ENCODE measurements at places on chromosomes 7 and 10.

DNA sequence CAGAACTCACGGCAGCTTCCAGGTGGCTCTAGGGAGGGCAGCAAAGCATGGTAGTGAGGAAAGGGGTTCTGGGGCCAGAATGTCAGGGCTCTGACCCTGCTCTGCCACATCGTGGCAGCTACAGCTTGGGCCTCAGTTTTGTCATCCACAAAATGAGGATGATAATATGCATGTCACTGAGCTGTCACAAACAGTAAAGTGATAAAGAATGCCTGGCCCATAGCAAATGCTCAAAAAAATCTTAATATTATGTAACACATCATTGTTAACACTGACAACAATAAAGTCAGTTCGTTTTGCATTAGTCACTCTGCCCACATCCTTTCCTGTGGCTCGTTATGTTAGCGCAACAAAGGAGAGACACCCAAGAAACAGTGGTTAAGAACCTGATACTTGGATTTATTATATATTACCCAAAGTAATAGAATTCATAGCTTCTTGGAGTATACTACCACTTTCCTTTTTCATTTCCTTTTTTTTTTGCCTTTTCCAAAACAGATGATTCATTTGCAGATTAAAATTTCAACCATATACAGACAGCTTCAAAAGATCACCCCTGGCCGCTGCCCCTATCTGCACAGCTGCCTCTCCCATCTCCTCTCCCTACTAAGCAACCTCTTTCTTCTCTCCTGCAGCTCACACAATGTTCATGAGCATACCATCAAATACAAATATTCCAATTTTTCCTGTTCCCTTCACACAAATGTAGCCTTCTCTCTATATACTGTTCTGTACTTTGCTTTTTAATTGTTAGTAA, 45.5 kb upstream of the DDC start:
- no peak for DNase-seq

DNA sequence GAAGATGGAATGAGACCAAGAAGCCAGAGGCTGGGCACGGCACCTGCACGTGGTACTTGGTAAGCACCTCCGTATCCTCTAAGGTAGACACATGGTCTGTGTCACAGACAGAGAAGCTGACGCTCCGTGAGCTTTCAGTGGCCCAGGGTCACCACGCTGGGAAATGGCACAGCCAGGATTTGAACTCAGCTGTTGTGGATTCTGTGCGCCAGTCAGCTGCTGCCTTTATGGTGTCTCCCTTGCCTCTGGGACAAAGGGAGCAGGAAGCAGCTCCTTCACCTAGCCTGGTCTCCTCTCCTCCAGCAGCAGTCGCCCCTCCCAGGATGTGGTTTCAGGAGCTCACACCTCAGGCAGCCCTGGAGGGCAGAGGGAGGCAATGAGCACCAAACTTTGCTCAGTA, 110.8 kb downstream of the ARHGAP22 start:
- DNase-seq: no peak

GRCh38 chr10:10846504-10846900, 171.2 kb upstream of the CELF2 start:
- DNase-seq: no peak

DNA sequence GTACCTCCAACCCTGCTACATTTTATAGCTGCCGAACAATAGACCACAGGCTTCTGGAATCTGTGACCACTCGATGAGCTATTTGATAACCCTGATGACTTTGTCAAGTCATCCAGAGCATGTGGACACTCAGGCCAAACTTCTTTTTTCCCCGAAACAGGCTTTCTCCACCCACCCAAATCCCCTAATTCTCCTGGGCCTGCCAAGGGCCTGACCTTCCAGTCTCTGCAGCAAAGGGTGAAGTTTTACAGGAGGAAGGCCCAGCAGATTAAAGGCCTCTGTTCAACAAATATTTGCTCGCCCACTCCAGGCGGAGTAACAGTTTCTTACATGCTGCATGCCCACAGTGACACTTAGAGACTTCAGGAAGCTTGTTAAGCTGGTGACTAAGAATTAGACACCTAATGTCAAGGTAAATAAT, 2.0 kb downstream of the JCAD start:
- DNase-seq: no peak

- DNase-seq: no peak
These were observed 13.3 kb downstream of the LAT2 start for GRCh38 chr7:74222851-74223710.

GRCh38 chr10:49613165-49613881, 514 bp upstream of the CHAT start:
- no peak for DNase-seq

GRCh38 chr7:81267508-81267907, 348.7 kb upstream of the SEMA3C start:
- no peak for DNase-seq

GRCh38 chr7:56053993-56054392, 2.4 kb downstream of the CCT6A start:
- no peak for DNase-seq

- DNase-seq: no peak
These were observed 89.6 kb downstream of the COBL start for GRCh38 chr7:51226916-51227535.

DNA sequence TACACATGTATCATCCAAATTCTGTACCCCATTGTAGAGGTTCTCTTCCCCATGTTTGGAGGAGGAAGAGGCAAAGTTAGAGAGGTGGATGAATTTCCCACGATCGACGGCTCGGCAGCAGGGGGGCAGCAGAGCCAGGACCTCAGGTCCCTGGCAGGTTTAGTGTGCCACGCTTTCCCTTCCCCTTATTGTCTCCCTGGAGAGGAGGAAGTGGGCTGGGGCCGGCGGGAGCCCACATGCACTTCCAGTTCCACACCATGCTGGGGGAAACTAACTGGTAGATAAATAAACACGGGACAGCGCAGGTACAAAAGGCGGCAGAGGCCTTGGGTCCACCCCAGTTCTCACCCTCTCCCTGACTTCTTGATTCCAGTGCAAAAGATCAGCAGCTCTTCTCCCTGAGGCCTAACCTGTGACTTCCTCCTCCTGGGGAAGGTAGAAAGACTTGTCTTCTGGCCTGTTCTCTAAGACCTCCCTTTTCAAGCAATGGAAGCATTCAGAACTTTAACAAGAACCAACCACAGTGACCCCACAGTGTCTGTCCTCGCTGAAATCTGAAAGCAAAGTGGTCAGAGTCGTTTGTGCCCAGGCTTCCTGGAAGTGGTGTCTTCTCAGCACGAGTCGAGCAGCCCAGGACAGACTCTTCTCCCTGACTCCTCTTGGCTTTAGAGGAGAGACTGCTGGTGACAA, 30.5 kb upstream of the SRGN start:
- no peak for DNase-seq

- DNase-seq: no peak
These were observed 2.8 kb downstream of the PVRIG start for GRCh38 chr7:100222445-100223132.

DNA sequence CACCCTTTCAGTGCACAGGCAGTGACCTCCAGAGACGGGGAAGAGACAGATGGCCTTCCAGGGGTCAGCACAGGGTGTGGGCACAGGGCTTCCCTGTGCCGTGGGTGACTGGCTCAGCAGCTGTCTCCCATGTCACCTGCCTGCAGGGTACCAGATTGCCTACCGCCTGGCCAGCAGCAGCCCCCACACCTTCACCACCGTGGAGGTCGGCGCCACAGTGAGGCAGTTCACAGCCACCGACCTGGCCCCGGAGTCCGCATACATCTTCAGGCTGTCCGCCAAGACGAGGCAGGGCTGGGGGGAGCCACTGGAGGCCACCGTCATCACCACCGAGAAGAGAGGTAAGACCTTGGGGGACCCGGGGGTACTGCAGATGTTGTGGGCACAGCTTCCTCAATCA, 536.5 kb upstream of the FOXK1 start:
- DNase-seq: no peak

DNA sequence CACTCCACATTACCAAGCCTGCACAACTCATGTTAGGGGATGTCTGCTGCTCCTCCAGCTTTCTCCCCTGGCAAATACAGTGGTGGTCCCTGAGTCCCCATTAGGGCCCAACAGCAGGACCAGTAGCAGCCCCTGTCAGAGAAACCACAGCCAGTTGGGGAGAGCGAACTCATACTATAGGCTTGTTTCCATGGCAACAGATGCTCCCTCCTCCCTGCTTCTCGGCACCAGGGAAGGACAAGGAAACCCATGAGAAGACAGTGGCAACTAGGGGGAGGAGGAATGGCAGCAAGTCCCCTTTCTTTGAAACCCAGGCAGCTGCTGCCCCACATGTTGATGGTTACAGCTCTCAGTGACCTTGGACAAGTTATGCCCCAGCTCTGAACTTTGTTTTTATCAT, 326.4 kb downstream of the KCNMA1 start:
- DNase-seq: no peak

GRCh38 chr10:50540069-50540825, 83.5 kb downstream of the SGMS1 start:
- no peak for DNase-seq

DNA sequence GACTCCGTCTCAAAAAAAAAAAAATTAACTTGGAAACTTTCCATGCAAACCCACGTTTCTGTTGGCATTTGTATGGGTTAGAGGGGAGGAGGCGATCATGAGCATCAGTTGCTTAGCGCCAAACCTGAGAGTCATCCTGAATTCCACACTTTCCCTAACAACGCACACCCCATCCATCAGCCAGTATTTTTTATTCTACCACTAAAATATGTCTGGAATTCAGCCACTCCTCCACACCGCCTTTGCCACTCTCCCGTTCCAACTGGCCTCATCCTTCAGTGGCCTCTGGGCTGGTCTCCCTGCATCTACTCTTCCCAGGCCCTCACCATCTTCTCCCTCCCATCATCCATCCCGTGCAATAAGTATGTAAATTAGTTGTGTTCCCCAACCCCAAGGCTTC, 4.7 kb upstream of the LMBR1 start:
- DNase-seq: no peak

- no peak for DNase-seq
These were observed 203.6 kb upstream of the PRSS58 start for GRCh38 chr7:142461437-142461836.

- no peak for DNase-seq
These were observed 62.8 kb upstream of the C7orf33 start for GRCh38 chr7:148527717-148528168.

- no peak for DNase-seq
These were observed 293.2 kb upstream of the HABP2 start for GRCh38 chr10:113259576-113260226.

GRCh38 chr7:50314836-50315592, 10.5 kb downstream of the IKZF1 start:
- DNase-seq: no peak

GRCh38 chr7:28328822-28329660, 83.3 kb upstream of the CREB5 start:
- no peak for DNase-seq

DNA sequence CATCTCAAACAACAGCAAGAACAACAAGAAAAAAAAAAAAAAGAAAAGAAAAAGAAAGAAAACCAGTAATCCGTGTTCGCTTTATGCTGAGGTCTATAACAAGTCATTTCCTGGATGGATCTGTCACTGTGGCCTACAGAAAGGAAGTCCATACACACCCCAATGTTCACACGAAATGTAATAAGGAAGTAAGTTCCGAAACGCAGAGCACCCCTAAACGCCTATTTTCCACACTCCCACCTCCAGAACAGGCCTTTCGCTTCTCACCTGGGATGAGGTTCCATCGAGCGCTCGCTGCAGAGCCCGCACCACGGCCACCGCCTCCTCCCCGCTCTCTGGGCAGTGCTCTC, 735 bp downstream of the ZNF394 start:
- DNase-seq: no peak

GRCh38 chr10:123521076-123521475, 145.1 kb upstream of the GPR26 start:
- no peak for DNase-seq

- no peak for DNase-seq
These were observed at the start of gene CTTNBP2 for GRCh38 chr7:117873310-117874190. Gene CTTNBP2 (minus strand): TSS chr7:117873441. CDS start chr7:117873415, 26 bp downstream.

- DNase-seq: no peak
These were observed 57.0 kb downstream of the YKT6 start for GRCh38 chr7:44257618-44258422.

DNA sequence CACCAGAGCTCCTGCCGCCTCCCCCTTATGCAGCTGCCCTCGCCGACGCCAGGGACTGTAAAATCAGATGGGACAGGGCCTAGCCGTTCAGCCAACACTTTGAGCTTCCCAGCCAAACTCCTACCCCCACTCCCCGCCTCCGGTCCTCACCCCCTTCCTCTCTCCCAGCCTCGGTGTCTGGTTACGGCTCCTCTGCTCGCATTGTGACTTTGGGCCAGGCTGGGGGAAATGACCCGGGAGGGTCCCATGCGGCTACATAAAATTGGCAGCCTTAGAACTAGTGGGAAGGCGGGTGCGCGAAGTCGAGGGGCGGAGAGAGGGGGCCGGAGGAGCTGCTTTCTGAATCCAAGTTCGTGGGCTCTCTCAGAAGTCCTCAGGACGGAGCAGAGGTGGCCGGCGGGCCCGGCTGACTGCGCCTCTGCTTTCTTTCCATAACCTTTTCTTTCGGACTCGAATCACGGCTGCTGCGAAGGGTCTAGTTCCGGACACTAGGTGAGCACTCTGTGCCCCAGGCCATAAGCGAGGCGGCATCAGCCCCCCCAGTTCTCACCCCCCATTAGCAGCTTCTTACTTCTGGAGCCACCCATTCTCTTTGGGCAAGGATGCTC, at the start of gene KAZALD1:
TSS of gene KAZALD1 (plus strand) at position 366 of the 608 bp plus-strand sequence. CDS start 604 bp downstream, outside the sequence.
- no peak for DNase-seq

GRCh38 chr10:10247585-10247984, 770.1 kb upstream of the CELF2 start:
- DNase-seq: no peak

- no peak for DNase-seq
These were observed 85.3 kb downstream of the CUL1 start for GRCh38 chr7:148783801-148784527.

DNA sequence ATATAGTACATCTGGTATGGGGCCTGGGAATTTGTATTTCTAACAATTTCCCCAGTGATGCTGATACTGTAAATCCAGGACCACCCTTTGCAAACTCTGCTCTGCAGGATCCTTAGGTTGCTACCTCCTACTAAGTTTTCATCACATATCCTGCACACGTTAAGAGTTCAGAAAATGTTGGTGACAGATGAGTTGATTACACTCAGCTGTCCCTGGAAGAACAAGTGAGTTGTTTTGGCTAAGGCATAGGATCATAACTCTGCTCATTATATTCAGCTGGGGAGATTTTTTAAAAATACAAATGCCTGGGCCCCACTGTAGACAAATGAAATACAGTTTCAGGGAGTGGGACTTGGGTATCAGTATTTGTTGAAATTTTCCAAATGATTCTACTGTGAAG, 274.6 kb upstream of the HABP2 start:
- no peak for DNase-seq

DNA sequence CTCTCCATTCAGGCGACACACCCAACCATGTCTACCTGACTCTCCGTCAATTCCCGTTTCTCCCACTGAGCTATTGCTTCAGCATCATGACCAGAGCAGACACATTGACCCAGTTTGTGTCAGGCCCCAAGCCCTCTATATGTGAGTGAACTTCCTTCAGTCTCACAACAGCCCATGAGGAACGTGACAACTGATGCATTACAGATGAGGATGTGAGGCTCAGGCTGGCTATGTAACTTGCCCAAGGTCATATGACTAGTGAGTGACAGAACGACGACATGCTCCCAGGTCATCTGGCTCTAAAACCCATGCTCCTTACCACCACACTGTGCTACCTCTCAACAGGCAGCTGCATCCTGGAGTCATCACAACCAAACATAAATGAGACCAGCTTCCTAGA, 3.7 kb downstream of the TMEM140 start:
- no peak for DNase-seq
